ENCODE measurements at places on chromosomes 3 and 15.

DNA sequence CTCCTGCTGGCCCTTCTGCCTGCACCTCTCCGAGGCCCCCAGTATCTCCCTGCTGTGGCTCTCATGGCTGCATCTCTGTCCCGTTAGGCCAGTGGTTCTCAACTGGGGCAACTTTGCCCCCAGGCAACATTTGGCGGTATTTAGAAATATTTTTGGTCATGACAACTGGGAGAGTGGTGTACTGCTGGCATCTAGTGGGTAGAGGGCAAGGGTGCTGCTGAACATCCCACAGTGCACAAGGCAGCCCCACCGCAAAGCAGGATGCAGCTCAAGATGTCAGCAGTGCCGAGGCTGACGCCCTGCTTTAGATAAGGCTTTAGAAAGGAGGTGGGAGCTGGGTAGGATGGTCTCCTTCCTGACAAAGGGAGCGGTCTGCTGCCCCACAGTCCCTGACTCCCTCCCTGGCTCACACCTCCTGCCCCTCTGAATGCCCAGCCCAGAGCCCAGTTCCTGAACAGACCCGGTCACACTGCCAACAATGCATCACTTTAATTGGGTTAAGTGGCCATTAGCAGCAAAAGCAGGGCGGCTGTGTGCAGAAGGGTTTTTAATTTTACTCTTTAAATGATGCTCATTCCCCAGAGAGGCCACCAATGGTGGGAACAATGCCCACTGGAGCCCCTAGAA, 68.8 kb upstream of the TMEM115 start:
- DNase-seq = no peak

GRCh38 chr3:61520966-61521628, 40.3 kb upstream of the PTPRG start:
- DNase-seq = no peak

GRCh38 chr3:52243791-52244628, 1.5 kb upstream of the PPM1M start:
- no peak for DNase-seq

GRCh38 chr3:120435621-120436020, 15.2 kb downstream of the FSTL1 start:
- DNase-seq = no peak

- no peak for DNase-seq
Observed at GRCh38 chr3:149224736-149225594, 3.3 kb upstream of the CP start.

GRCh38 chr15:39345176-39345575, 235.7 kb upstream of the THBS1 start:
- DNase-seq = no peak

DNA sequence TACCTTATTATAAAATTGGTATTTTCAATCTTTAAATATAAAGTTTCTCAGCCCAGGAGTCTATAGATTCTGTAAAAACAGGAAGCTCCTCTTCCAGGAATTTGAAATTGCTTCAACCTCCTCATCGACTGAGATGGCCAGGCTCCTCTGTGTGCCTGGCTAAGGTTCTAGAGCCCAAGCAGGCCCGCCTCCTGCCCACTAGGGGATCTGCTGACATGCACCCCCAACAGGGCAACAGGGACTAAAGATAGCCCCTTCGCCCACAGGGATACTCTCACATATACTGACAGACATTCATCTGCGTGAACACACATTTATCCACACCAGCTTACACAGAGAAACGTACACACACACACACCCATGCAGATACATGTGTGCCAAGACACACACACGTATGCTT, 183.1 kb upstream of the TLE3 start:
- DNase-seq = no peak

GRCh38 chr15:70259028-70259424, 161.3 kb upstream of the TLE3 start:
- peak; percentile 34 for DNase-seq

GRCh38 chr3:179028408-179028807, 43.2 kb downstream of the ZMAT3 start:
- DNase-seq = no peak

GRCh38 chr15:33639978-33640377, 328.3 kb upstream of the CHRM5 start:
- peak; percentile 4 for DNase-seq

- no peak for DNase-seq
Observed at GRCh38 chr3:44988073-44988472, 12.0 kb downstream of the EXOSC7 start.

- DNase-seq = no peak
Observed at GRCh38 chr3:78481050-78481449, 1286.7 kb downstream of the ROBO1 start.

- DNase-seq = no peak
Observed at GRCh38 chr3:10140996-10141546, 507 bp upstream of the VHL start.

- peak; percentile 51 for DNase-seq
Observed at GRCh38 chr15:98428253-98428989, 219.9 kb upstream of the IGF1R start.

DNA sequence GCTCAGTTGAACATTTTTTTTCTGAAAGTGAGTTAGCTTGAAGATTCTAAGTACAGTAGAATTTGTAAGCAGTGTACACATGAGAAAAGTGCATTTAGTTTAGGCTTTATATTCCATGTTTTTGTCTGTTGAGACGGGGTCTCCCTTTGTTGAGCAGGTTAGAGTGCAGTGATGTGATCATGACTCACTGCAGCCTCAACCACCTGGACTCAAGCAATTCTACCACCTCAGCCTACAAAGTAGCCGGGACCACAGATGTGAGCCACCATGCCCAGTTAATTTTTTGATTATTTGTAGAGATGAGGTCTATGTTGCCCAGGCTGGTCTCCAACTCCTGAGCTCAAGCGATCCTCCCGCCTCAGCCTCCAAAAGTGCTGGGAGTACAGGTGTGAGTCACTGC, 5.3 kb upstream of the CSNK1G1 start:
- DNase-seq = no peak

DNA sequence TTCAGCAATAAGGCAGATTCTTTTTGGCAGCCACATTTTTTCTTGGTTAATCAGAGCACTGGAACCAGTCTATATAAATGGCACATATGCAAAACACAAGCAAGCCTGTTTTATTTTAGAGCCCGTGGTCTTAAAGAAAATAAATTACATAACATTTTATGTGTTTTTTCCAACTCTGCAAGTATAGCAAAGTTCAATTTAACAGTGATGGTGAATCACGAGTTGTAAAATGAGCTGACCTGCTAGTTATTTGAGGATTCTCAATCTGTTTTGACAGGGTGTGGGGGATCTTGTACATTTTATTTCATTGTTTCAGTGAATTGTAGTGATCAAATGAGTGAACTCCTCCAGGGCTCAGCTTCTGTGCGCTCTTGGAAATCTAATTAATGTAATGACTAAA, 2.7 kb downstream of the ARHGEF26 start:
- DNase-seq = no peak

DNA sequence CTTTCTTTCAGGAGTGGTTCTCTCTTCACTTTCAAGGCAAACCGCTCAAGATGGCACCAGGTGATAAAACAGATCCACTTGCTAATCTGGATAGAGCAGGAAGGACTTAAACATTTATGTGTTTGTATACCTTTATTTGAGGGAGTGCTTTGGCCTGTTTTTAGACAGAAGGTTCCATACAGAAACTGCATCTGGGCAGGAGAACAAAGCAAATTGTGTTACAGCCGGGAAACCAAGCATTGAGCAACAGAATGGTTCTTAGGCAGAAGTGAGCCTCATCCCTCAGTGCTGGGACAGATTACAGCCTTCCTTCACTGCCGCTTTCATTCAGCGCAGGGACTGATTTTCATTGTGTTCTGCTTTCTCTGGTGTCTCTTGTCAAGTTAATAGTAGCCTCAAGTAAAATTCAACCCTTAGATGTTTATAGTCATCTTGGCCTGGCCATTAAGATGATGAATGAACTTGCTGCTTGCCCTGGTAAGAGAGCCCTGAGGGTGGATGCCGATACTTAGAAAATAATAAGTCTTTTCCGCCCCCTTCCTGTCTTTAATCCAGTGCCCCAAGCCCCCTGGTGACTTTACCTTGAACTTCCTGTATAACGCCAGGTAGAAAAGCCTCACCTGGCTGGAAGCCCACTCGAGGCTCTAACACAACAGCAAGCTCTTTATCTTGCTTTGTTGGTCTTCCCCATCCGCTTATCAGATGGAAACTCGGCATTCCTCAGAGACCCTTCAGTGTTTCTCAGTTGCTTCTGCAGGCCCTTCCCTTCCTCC, 168.0 kb upstream of the CTDSPL start:
- DNase-seq = no peak

DNA sequence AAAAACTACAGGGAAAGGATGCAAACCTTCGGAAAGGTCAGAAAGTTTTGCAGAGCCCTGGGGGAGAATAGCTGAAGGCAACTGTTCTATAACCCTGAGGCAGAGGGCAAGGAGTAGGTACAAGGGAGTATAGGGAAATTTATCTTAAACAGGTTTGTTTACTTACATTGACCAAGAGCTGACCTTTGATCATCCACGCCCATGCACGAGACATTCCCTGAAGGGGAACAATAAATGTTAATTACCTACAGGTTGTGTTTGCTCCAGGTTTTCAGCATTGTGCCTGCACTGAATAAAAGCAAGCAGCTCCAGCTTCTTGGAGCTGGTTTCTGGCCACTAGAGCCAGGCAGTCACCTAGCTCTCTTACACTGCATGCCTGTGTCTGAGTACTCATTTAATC, 524.5 kb upstream of the TGFBR2 start:
- no peak for DNase-seq

DNA sequence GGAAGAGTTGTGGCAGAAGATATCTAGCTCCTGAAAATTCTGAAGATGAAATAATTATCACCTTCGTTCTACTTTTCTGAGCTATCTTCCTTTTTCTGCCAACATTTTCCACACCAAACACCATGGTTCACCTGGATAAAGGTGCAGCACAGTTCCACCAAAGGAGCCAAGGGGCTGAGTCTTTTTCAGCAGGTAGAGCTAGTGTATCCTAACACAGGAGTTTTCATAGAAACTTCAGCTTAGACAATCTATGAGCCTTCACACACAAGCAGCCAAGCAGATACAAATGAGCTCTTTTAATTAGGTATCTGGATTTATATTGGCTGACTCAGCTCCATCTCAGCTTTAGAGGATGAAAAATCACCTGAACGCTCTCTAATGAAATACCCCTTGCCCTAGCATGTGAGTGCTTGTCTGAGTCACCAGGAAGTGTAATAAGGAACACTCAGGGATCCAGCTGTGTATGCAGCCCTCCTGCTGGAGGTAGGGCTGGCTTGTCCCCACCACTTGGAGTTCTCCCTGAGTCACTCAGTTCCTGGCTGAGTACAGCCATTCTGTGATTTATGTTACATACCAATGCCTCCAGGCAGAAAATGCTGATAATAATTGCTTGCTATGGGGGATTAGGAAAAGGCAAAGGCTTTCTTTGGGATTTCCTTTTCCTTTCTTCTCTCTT, 385.7 kb downstream of the LSAMP start:
- DNase-seq = no peak

DNA sequence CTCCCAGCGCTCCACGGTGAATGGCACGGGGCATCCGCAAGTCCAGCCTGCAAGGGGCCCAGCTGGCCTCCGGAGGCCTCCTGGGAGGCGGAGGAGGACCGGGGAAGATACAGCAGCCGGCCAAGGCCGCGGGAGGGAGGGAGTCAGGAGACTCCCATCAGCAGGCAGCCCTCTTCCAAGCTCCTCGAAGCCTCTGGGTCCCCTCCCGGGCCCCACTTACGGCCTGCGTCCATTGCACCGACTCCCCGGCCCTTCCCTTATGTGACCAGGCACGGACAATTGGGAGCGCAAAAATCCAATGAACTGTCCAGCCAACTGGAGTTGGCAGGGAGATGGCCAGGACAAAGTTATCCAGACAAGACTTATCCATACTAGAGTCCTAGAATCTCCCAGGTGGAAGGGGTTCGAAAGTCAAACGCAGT, 668 bp downstream of the MFGE8 start:
- no peak for DNase-seq

DNA sequence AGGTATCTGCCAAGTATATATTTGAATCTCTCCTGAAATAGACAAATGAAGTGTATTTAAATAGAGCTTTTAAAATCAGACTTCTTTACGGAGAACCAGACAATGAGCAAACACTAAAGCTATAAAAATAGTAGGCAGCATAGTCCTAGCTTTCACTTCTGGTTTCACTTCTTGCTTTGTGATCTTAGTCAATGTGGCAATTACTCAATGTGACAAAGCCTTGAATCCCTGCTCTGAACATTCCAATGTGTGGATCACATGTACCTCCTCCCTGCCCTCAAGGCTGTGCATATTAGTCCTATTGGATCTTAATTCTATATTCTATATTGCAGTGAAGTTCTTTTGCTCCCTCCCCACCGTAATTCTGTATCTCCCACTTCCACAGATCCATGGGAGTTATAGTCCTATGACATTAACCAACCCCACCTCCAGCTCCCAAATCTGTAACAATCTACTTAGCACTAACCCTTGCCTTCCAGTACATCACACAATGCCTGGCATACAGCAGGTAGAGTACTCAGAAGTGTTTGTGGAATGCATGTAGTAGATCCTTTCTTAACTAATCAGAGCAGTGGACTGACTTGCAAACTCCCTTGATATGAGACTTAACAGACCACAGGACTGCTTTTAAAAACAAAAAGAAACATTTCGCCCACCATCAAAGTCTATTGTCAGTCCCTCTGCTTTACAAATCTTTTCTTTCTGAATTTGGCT, 24.3 kb upstream of the CP start:
- no peak for DNase-seq

All from cerebellum (tissue), 4 donors.